H54 (cell line): ENCODE measurements at places on chromosomes 5 and 9.

- DNase-seq = no peak
Observed at GRCh38 chr5:54844905-54845566, 140.4 kb downstream of the ESM1 start.

- DNase-seq = no peak
Observed at GRCh38 chr5:148978370-148979082, 84.3 kb downstream of the SH3TC2 start.

DNA sequence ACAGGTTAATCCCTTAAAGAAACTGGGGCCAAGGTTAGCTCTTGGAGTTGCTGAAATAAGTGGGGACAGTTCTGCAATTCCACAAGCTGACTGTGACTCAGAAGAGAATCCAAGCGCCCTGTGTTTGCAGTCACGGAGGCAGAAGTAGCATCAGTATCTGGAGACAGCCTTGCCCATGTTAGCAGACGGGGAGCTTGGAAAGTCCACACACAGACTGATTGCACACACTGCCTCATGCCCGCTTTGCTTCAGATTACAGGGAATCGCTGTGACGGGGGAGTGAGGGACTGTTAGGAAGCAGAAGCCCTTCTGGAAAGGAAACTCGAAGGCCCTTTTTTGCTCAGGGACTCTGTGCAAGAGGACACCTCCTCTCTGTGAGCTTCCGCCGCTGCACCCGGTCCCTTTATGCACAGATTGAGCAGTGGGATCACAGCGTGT lies 30.9 kb upstream of the PPP1R26 start:
- DNase-seq = no peak

DNA sequence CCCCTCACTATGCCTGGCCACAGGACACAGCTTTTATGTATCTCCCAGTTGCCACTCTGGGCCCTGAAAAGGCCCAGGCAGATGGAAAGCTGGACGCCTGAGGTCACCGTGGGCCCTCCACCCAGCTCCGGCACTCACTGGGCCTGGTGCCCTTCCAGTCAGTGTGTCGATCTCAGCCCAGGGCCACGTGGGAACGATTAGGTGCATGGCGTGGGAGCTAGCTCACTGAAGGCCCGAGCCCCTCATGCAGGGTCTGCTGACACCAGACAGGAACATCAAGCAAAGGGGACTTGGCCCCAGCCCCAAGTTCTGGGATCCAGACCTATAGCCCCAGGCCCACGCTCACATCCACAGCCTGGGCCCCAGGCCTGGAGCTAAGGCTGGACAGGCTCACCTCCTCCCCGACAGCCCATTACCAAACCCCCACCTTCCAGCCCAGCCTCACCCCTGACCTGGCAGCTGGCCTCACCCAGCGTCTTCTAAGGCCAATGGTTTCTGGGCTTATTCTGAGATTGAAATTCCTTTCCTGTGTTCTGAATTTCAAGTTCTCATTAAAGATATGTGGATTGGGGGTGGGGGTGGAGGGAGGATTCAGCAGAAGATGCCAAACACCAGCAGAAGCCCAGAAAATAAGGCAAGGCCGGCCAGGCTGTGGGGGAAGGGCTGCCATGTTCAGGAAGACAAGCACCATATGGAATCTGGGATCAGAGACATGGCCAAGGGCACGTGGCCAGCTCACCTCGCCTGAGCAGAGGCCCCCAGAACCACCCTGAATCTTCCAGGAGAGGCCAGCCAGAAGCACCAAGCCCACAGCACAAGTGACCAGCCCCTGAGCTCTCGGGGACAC lies 74.5 kb downstream of the ADAMTS2 start:
- DNase-seq = no peak

- DNase-seq = no peak
Observed at GRCh38 chr5:151424892-151425523, 22.4 kb upstream of the SLC36A1 start.

- no peak for DNase-seq
Observed at GRCh38 chr9:18922161-18922885, 110.7 kb downstream of the SAXO1 start.

- DNase-seq = no peak
Observed at GRCh38 chr5:82748688-82749460, 328.3 kb downstream of the TMEM167A start.

- peak; percentile 82 for DNase-seq
Observed at GRCh38 chr5:173573126-173573960, 43.1 kb downstream of the BOD1 start.

DNA sequence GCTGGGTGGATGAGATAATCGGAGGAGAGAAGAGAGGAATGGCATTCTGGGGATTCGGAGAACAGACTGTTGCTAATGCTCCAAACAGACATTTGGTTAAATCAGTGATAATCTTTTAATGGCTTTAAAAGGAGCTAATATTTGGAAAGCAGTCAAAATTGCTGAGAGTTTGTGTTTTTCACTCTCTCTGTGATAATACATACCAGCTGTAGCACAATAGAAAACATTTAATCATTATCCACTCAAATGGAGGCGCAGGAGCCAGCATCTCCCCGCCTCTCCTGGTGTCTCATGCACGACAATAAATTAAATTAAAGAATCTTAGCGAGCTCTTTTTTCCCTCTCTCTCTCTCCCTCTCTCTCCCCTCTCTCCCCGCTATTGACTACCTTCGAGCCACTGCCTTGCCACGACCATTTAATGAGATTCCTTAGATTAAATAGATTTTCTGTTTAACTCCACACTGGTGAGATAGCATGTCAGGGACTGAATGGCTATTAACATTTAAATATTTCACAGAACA lies 268.6 kb upstream of the MVB12B start:
- DNase-seq = no peak

DNA sequence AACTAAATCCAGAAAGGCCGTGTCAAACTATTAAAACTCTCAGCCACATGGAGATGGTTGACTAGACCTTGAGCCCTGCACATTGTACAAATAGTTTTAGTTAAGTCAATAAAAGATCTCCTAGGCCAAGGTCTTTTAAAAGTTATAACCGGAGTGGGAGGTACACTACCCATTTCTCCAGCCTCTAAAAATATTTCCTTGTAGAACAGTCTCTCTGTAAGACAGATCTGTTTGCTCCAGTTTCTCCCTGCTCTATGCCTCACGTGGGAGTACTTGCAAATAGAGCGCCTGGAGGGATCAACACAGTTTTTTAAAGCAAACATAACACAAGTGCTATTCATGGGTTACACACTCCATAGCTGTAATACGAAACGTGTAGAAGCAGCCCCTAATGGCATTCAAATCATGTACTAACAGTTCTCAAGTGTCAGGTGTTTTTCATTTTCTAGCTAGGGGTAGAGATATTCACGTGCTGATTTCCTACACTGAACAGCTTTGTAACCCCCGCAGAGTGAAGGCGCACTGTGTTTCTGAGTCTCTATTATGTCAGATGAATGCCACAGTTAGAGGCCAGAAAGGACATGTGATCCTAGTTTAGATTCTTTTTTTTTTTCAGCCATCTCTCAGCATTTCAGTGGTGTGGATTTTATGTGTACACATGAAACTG lies 703.4 kb upstream of the GRAMD2B start:
- DNase-seq = no peak

GRCh38 chr5:92868442-92868841 lies 712.6 kb downstream of the NR2F1-AS1 start:
- DNase-seq = no peak

DNA sequence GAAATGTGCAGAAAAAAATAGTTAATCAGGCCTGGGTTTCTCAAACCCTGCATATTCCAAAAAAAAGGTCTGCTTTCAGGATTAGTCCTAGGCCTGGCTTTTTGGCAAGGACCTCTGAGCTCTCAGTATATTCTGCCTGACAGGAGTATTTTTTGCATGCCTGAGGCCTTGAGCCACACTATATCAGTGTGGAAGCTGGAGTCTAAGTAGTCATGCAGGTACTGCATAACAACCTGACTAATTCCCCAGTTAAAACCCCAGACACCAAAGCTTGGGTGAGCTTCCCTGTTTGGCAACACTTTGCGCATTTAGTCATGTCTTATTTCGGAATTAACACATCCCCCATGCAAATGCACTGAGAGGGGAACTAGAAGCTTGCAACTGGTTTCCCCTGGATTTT lies 359.5 kb downstream of the CETN3 start:
- no peak for DNase-seq

DNA sequence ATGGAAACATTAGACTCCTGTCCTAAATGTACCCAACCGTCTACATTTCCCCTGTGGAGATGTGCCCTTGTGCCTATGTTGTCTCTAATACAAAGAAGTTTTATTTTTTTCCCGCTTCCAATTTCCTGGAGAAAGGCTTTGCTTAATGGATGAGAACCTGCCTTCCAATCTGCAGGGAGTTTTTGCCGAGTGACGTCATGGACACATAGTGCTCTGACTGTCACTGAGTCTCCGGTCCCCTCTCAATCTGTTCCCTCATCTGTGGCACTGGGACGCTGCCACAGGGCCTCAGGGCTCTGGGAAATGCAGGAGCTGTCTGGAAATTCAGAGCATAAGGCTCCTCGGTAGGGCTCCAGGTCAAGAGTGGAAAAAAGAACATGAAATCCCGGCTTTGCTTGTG lies 144.8 kb downstream of the PDZD2 start:
- no peak for DNase-seq

DNA sequence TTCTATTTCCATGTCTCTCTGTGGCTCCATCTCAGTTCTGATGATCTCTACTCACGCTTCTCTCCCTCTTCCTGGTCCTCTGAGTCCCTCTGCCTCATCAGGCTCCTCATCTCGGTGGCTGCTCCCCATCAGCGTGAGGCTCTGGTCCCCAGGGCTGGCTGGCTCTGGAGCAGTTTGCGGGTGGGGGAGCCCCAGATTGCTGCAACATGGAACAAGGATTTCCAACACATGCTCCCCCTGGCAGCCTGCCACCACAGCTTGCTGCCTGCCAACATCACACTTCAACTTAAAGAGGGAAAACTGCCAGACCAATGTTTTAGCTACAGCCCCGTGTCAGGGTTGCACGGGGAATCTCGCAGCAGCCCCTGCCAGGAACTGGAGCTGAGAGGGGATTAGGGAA lies 77.2 kb upstream of the NEK6 start:
- DNase-seq = no peak

DNA sequence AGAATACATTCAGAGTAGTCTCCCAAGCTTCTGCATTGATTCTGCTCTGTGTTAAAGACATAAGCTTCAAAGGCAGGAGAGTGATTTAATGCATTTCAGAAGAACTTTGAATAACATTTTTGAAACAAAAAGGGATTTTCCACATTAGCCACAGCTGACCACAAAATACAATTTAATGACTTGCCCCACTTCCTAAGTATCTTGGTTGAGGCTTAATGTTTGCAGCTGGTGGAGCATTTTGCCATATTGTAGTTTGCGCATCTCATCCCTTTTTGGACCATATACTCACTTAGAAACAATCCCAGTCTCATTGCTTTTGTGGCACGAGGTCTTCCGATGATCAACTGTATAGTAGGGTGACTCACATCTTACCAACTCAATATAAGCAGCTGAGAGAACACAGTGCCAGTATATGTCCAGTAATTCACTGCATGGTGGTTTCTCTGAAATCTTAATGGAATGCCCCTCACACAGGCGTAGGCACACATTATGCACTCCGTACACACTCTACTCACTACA lies 455.8 kb upstream of the PTGER4 start:
- peak; percentile 26 for DNase-seq

DNA sequence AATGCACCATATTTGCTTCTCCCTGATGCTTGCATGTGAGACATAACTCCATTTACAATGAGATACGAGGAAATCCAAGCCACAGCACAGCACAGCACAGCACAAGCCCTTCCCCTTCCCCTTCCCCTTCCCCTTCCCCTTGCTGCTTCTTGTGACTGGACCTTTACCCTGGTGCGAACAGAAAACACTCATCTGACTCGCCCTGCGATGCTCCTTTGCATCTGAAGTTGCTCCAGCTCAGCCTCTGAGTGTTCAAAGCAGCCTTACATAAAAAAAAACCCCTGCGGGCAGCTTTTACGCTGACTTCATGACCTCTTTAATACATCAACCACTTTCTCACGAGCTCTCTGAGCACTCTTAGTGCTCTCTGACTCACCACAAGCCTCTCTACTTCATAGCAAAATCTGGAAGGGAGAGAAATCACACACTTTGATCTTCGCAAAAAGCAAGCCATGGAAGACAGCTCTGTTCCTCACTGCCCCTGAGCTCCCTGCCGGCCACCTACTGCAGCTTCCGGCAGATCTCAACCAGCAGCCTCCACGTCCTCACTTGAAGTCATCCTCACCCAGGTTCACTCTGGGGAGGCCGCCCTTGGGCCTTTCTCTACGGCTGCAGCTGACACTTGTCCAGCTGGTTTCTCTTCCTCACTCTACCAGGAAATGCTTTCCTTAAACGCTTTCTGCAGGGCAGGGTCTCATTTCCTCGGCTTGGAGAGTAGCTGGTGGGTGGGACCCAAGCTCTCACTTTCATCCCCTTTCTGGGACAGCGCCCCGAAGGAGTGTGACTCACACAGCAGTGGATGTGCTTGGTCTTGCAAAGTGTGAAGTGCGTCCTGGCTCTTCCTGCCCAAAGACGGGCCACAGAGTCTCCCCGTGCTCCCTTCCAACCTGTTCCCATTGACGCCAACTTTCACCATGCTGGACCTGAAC lies 5.3 kb downstream of the SLC34A1 start:
- DNase-seq = peak; percentile 79

- DNase-seq = no peak
Observed at GRCh38 chr9:79193501-79194223, 378.1 kb upstream of the TLE4 start.

- peak; percentile 99 for DNase-seq
Observed at GRCh38 chr5:40679148-40679912, 385 bp upstream of the PTGER4 start.

GRCh38 chr9:4489919-4490704 lies at the start of gene SLC1A1:
Gene SLC1A1, plus strand, starts transcription at chr9:4490468. Its CDS starts 212 bp downstream, at chr9:4490680.
- DNase-seq = peak; percentile 74

- no peak for DNase-seq
Observed at GRCh38 chr5:163459462-163459818, 462 bp downstream of the NUDCD2 start.

DNA sequence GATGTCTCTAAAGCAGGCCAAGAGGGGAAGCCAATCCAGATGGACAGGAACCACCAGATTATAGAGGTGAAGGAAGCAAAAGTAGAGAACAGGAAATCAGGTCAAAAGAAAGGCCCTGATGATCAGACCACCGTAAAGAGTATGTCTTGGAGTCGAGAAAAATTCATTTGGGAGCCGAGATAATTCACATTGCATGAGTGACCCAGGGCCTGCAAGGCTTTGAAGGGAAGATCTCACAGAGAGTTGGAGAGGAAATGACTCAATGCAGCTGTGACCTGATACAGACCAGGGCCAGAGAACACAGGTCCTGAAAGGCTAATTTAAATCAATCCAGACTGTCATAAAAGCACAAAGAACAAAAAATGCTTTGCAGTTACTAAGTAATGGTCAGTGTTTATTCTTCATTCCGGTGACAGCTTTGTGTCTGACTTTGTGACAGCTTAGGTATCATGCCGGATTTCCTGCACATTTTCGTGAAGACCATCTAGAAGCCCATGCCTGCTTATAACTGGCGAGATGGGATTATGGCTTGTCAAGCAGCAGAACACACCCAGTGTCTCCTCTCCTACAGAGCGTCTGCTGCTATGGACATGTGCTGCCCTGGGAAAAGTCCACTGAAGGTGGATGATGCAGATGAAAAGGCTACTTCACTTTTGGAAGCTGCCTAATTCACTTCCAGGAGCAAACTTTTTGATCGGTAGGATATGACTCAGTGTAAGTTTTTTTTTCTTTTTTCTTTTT lies 5.8 kb upstream of the ACTBL2 start:
- peak; percentile 32 for DNase-seq
